PC-3 (cell line): ENCODE measurements at places on chromosomes 2 and 18.

GRCh38 chr2:165567273-165567672 is 97.8 kb downstream of the CSRNP3 start:
- no peak for DNase-seq

- peak; percentile 27 for DNase-seq
Measured at GRCh38 chr2:29644949-29645348, 276.4 kb downstream of the ALK start.

- DNase-seq: no peak
Measured at GRCh38 chr18:38427234-38427633, 861.6 kb upstream of the CELF4 start.

DNA sequence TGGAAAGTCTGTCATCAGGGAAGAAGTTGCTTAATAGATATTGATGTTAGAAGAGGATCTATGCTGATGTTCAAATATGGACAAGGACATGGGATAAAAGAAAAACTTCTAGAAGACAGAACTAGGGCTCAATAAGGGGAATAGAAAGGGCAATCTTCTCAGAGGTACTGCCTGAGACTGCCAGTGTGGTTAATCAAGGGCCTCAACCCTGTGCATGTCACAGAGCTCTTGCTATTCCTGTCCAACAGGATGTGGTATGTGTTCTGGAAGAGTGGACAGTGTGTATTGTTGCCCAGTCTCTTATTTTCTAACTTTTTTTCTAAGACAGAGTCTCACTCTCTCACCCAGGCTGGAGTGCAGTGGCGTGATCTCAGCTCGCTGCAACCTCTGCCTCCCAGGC is 27.8 kb upstream of the RNF125 start:
- no peak for DNase-seq
